Dermis blood vessel endothelial cell (primary cell): ENCODE measurements at places on chromosomes 12 and 14. TPM values are rescaled to one million over a fixed set of nuclear protein-coding genes. Genes with fewer than 3 reads are reported as not detected.
A peak's percentile ranks its signal among the peaks of the same experiment; 100 is the strongest.

- no peak for DNase-seq
Observed at GRCh38 chr12:31479516-31480210, 111.3 kb downstream of the DENND5B start.

GRCh38 chr12:121946313-121947025, 28.1 kb downstream of the CFAP251 start:
- no peak for DNase-seq

DNA sequence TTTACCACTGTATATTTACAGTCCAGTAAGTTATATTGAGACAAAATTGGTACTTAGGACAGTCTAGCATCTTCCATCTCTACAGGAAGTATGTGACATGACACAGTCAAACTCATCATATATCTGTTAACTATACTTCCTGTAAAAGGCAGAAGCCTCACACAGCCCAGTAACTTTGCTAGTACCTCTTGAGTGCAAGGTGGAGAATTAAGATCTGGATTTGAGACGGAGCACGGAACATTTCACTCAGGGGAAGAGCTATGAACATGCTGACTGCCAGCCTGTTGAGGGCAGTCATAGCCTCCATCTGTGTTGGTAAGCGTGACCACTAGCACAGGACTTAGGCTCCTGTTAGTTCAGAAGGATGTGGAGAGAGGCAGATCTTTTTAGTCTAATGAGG, 333.7 kb upstream of the OR4E1 start:
- no peak for DNase-seq

DNA sequence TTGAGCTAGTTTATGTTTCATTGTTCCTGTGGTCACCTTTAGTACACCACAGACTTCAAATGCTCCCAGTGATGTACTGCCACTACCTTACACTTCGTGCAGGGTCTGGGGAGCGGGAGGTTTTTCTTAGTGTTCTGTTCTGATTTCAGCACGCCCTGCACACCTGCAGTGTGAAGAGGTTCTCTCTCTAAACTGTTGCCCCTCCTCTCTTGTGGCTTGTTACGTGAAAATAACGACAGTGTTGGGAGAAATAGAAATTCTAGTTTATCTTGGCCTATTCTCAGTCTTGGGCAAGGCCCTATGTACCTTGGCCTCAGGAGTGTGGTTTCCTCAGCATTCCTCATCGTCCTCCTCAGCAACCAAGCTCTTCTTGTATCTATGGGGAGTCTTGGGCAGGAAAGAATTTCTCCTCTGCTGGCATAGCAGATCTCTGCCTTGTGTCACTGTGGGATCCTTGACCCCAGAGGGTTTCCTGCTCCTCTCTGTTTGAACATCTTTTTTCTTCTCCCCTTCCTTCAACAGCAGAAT, 48.6 kb downstream of the EIF2S3B start:
- no peak for DNase-seq

AMN gene
- total RNA-seq, result 0.19 TPM in 1 of 2 replicates, not detected in the other

SUSD6 gene
- total RNA-seq, result 15.5 and 19.6 TPM in 2 replicates

- no peak for DNase-seq
Observed at GRCh38 chr12:3381059-3382047, 109.7 kb upstream of the PRMT8 start.

DNA sequence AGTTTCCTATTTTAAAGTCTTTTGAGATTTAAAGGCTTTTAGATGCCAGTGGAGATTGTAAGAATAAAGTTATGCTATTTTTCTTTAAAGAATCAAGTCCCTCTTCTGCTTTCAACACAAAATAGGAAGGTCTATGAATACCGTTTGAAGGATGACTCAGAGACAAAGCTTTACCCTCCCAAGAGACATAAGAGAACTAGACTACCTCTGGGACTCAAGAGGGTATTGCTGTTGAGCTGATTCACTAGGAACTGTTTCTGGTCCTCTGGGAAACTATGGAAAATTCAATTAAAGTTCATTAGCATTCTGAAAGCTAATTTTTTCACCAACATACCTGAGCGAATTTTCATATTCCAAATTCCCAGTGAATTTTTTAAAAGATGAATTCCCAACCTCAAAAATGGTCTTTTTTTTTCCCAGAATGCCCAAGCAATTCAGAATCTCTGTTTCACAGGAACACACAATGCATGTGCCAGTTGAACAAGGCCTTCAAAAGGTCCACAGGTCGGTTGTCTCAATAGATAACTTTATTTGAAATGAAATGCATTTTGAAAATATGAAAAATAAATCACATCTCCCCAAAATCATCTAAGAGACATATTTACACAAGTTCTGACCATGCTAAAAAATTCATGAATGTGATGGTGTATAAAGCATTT, 6.5 kb downstream of the PHLDA1 start:
- peak; percentile 70 for DNase-seq

LRRC43 gene
- 0.85 and 1.2 TPM in 2 replicates for total RNA-seq

DNA sequence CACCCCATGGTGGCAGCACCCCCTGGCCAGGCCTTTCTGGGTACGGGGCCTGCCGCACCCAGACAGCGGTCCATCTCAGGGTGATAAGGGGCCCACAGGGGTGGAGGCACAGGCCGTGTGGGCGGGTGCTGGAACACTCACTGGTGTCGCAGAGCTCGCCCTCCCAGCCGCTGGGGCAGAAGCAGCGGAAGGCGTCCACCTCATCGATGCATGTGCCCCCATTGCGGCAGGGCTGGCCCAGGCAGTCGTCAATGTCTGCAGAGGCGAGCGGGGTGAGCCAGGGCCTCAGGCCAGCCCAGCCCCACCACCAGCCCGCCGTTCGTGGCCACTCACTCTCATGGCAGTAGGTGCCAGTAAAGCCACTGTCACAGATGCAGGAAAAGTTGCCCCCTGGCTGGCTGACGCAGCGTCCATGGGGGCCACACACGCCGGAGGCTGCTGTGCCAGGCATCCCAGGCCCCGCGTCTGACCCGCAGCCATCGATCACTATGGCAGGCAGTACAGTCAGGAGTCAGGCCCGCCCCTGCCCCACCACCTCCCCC, 19.9 kb downstream of the JAG2 start:
- DNase-seq, result no peak

DNA sequence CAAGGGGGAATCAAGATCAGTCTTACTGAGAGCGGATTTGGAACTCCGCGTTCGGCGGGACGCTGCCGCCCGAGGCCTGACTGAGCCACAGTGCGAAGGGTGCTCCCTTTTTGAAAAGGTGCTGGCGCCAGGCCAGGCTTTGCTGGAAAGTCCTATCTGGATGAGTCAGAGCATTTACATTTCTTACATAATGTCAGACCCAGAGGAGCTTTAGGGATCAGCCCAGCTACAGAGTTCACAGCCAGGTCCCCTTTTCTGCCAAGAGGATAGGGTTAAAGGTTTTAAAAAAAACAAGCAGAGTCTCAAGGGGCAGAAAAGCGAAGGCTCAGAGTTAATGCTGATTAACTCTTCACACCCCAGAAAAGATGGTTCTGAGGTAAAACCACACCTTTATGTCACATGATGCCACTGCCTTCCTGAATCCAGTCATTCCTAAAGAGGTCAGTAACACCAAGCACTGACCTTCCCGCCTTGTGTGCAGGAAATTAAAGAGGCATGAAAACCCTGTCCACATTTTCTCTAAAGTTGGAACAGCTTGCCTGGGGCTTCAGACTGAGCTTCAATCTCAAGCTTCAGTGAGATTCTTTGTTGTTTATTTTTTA, 11.7 kb upstream of the FBXL14 start:
- peak; percentile 63 for DNase-seq

- peak; percentile 14 for DNase-seq
Observed at GRCh38 chr12:103840462-103840875, 565 bp downstream of the NT5DC3 start.

DNA sequence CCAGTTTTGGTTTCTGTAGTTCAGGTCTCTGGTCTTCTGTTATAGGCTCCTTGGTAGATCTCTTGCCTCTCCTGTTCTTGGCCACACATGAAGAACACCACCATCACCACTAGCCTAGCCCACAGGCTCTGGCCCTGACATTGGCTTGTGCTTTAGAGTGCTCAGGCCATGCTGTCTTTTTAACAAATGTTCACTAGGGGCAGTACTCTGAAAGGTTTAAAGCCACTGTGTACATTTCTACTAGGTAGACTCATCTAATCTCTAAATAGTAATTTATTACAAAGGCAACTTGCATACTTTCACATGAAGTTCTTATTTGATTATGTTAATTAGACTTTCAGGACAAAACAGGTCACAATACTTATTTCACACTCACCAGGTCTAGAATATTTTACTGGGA, 38.3 kb downstream of the PDE6H start:
- no peak for DNase-seq

DNA sequence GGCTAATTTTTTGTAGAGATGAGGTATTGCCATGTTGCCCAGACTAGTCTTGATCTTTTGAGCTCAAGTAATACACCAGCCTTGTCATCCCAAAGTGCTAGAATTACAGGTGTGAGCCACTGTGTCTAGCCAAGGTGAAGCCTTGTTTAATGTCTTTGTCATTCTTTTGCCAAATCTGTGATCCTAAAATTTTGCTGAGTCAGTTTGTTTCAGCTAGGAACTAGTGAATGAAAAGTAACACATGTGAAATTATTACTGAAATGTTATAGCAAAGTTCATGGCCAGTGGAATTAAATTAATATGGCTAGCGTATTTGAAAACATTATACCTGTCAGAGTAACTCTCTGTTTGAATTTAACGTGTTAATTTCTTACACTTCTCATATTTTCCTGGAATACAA, 26.5 kb upstream of the EPS8 start:
- DNase-seq, result no peak

GRCh38 chr14:22039938-22040780, 366.5 kb upstream of the OR4E1 start:
- DNase-seq, result peak; percentile 30

HVCN1 gene
- 5.0 and 6.1 TPM in 2 replicates for total RNA-seq

DNA sequence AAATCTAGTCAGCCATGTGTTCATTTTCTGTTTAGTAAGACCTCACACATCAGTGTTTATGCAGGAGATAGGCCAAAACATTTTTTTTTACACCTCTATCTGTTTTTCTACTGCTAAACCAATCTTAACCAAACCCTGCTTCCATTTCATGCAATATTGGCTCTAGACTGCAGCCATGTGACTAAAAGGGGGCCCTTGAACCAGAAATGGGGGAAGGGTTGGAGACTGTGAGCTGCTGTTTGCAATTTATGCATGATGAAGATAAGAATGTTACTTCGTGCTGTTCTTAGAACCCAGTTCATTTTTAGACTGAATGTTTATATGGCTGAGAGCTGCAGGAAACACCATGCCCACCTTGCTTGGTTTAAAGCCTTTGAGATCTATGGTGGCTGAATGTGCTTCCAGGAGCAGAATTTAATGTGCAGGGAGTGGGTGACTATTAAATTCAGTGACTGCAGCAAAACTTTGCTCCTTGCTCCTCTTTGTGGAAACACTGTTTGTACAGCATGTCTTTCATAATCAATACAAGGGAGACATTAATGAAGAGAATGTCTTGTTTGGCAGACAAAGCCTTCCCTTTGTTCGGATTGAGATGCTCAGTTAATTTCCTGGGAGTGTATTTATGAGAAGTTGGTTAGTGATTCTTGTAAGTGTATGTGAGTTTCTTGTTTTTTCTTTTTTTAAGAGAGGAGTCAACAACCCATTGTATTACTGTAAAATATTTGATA, 53.6 kb downstream of the CHST11 start:
- DNase-seq, result no peak

DNA sequence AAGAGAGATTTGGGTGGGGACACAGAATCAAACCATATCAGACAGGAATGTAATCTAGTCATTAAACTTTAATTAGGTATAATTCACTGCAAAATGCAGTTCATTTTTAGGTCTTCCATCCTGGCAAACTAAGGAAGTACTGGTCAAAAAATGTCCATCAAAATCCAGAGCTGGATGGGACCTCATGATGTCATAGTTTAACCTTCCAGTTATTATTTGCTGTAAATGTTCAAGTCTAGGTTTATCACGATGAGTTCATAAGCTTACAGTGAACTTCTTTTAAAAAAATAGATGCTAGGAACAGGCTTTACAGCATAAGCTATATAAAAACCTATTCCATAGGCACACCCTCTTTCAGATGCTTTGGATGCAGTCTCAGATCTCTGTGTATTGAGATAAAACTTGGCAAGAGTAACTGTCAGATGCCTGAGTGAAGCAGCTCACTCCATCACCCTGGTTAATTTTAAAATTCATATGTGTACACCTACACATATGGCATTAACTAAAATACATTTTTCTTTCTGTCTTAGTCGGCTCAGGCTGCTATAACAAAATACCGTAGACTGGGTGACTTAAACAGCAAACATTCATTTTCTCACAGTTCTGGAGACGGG, 7.9 kb downstream of the SSPN start:
- DNase-seq, result no peak

GRCh38 chr14:32109676-32110547, 32.8 kb downstream of the ARHGAP5 start:
- DNase-seq, result peak; percentile 11

TAS2R43 gene
- 1.0 and 2.1 TPM in 2 replicates for total RNA-seq

GALNT16 gene
- 0.17 and 0.19 TPM in 2 replicates for total RNA-seq

LRCOL1 gene
- 3.2 and 6.6 TPM in 2 replicates for total RNA-seq

- DNase-seq, result no peak
Observed at GRCh38 chr12:109018296-109018695, 2.6 kb downstream of the SVOP start.

- no peak for DNase-seq
Observed at GRCh38 chr14:56812364-56813141, 2.3 kb upstream of the OTX2 start.

DNA sequence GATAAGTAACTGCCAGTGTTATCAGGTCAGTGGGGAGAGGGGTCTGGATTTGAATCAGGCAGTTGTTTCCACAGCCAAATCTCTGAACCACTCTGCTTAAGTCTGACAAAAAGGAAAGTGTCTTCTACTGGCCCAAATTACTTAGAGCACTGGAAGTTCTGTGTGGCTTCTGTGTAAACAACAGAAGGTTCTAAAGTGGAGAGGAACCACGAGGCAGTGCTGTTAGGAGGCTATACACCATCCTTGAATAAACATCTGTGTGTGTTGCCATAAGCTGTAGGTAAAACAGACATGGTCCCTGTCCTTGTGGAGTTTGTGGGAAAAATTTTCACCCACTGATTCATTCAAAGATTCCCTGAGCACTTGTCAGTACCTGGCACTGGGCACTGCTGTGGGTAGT, 50.0 kb downstream of the GALNT4 start:
- no peak for DNase-seq

KDM5A gene
- 68.1 and 73.5 TPM in 2 replicates for total RNA-seq

RNU4-1 gene
- total RNA-seq, result under 0.01 TPM in 2 replicates

- no peak for DNase-seq
Observed at GRCh38 chr12:130713581-130713991, 2.5 kb downstream of the RIMBP2 start.

AJUBA gene
- 49.3 and 80.8 TPM in 2 replicates for total RNA-seq

DNA sequence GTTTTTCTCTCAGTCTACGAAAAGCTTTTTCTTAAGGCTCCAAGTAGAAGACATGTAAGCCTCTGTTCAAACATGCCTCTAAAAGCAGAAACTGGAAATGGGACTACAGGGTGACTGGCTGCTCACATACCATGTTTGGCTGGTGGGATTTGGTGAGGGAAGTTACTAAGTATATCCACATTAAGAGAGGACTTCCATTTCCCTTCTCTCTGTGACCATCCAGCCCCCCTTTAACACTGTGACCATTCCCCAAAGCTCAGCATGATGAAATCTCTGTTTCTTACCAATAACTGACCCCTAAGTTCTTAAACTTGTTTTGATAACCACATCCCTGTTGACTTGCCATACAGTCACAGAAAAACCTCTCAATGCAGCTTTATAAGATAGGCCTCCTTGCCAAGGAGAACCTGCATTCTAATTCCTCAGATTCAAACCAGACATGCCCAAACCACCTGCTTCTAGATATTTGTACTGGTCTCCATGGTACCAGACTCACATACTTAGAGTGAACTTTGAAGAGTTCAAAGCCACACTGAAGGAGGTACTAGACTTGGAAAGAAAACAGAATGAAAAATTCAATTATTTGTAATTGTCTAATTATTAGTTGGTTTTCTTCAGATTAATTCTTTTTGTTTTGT, 102.2 kb downstream of the VEZT start:
- no peak for DNase-seq
